Activated CD4-positive, alpha-beta T cell treated with anti-CD3 and anti-CD28 coated beads, Interleukin-2, amount 50 U/mL, for 16 hours (primary cell): ENCODE measurements at places on chromosomes 5 and 9.

DNA sequence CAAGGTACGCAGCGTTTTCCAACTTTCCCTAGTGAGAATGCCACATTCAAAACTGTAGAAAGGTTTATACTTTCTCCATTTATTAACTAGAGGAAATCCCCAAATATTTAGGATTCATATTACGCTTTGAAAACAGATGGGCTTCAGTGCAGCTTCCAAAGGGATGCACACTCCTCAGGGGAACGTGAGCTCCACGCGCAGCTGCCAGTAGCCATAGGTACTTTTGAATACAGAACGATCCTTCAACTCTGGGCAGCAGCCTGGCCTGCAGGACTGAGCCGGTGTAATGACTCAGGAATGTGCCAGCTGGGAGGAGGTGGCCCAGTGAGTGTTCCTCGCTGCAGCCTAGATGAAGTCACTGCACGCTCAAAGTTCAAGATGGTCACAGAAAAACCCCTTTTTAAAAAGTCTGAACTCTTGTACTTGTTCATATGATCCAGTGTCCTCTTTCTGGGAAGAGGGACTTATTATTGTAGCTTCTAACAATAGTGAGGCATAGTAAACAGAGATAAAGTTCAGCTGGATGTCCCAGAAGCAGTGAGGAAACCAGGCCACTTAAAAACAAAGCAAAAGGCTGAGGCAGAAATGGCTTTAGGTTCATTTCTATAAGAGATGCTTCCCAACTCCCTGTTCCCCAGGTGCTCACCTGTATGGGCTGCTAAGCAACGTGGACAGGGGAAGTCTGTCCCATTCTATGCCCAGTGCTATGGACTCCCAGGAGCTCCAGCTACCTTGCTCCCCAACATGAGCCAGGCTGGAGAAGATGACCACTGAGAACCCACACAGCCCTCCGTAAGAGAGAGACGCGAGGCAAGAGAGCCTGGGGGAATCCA is 130.0 kb downstream of the LHFPL2 start:
- DNase-seq: no peak

DNA sequence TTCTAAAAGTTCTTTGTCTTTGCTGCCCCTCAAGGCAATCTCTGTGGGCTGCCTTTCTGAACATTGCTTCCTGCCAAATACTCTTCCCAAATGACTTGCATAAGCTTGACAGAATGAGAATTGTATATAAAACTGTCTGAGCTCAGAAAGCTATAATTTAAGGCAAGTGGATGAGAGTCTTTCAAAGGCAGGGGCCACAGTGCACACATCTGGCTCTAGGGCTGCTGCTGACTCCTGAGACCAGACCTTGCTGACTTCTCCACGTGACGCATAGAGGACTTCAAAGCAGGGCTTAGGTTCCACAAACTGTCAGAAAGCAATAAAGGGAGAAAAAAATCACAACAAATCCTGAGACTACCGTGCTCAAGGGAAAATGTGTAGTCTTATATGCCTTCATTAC is 79.4 kb upstream of the DIRAS2 start:
- DNase-seq: no peak

DNA sequence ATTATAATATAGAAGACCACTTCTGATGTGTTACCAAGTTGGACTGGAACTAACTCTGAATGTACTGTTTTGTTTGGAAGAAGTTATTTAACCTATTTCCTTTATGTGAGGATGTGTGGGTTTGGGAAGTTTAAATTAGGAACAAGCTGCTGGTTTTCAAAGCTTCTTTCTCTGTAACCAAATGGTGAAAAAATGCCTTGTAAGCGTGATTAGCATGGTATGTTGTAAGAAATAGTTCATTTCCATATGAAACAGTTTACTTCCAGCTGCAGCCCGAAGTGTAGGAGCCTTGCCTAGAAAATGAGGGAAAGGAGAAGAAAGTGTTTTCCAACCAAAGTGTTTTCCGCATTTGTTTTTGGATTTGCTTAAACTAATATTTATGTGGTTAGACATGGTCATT is 36.0 kb downstream of the TTC1 start:
- DNase-seq: no peak

DNA sequence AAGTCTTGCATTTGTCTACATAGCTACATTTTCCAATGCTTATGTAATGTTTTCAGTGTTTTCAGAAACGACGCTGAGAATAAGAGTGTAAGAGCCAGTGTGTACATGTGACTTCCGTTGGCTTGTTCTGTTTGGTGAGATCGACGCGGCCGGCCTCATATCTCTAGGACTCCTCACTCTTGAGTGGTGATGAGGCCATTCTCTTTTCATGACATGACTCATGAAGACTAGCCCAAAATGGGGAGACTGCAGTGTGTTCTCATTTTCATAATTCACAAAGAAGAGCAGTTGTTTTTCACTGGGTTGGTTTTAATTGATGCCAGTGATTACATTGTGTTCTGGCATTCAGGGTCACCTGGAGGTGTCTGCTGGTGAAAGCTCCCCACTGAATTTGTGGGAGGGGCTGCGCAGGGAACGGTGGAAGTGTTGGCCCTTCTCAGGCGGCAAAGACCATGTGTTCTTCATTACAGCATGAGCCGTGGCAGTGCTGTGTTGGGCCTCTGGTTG is 131.5 kb upstream of the OTULINL start:
- DNase-seq: peak; percentile 40

- no peak for DNase-seq
These were observed 686.7 kb downstream of the CDH18 start for GRCh38 chr5:19301271-19301670.

- peak; percentile 52 for DNase-seq
These were observed 16.8 kb downstream of the SCAMP1 start for GRCh38 chr5:78377056-78377717.

GRCh38 chr5:66529704-66530103 is 66.5 kb upstream of the MAST4 start:
- DNase-seq: no peak

GRCh38 chr5:32869216-32869615 is 158.1 kb downstream of the NPR3 start:
- DNase-seq: no peak

GRCh38 chr5:190366-191035 is 794 bp upstream of the LRRC14B start:
- no peak for DNase-seq

DNA sequence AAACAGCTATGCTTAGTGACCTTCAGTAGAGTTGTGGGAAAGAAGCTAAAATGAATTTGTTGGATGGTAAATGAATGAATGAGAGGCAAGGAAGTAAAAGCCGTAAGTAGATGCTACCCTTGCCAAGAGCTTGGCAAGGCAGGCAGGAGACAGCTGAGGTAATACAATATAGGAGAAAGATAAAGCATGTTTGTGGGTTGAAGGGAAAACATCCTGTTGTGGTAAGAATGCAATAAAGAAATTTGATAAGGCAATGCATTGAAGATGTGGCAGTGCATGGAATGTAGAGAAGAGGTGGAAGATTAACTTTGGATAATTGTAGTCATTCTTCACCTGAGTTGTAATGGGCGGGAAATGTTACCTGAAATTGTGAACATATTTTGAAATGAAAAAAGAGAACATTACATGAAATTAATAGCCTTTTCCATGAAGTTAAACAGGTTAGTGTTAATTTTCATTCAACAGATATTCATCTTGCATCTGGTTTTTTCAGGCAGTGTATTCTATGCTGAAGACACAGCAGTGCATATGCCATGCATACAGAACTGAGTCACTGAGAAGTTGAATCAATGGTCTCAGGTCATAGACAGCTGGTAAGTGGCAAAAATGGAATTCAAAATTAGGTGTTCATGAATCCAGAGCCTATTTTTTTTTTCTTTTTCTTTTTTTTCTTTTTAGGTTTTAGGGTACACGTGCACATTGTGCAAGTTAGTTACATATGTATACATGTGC is 43.4 kb upstream of the SPINK5 start:
- DNase-seq: no peak

DNA sequence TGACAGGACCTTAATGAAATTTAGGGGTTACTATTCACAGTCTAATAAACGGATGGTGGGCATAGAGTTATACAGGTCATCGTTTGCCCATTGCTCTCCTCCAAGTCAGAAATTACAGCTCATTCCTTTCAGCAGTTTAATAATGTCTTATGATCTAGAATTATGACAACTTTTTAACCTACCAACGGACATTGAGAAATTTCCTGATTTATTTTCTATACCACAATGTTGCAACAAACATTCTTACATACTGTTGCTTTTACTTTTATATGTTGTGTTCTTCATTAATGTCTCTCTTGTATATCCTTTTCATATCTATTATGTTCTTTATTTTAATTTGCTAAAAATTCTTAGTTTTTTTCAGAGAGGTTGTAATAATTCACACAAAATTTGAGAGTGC is 152.8 kb upstream of the PRLR start:
- DNase-seq: no peak

DNA sequence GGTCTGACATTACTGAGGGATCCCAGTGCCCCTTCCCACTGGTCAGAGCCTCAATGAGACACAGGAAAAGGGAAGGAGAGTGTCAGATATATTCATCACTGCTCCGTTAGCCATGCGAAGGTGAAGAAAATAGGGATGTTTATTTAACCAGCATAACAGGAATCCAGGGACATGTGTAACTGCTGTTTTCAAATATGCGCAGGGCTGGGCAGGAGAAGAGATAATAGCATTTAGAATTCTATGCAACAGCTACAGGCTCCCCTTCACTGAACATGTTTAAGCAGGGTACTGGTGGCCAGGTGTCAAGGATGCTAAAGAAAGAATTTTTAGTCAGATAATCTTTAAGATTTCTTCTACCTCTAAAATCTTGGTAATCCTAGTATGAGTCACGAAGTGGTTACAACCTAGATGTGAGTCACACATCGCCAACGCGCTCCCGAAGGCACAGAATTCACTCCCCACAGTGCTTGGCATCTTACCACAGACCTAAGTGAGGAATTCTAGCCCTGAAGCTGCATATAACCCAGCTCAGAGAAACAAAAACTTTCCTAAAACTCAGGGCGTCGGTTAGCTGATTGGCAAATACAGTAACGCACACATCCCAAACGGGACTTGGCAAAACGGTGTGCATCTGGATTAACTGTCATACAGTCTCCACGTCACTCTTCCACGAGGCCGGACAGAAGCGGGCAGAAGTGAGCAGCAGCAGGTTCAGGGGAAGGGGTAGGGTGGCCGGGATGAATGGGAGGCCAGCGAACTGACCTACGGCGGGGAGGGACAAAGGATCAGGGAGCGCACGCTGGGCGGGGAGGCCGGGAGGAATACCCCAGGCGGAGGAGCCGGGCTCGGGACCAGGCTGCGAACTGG is 1.1 kb downstream of the CTNNAL1 start:
- peak; percentile 73 for DNase-seq

GRCh38 chr9:69569738-69570451 is 102.3 kb downstream of the APBA1 start:
- DNase-seq: no peak

DNA sequence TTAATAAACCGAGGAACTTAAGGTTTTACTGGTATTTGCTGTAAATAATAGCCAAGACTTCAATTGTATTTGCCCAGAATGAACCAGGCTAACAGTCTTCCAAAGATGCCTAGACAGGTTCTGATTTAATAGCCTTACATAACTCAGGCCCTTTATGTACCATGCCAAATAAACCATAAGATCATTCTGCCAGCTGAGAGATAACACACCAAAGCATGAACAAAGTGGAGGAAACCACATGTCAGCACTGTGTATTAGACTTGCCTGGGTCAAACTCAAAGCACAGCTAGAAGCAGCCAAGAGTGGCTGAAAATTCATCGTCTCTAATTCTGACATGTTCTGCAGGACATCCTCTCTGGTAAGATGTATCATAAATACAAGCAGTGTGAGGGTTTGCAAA is 319.3 kb upstream of the ZNF608 start:
- DNase-seq: no peak

DNA sequence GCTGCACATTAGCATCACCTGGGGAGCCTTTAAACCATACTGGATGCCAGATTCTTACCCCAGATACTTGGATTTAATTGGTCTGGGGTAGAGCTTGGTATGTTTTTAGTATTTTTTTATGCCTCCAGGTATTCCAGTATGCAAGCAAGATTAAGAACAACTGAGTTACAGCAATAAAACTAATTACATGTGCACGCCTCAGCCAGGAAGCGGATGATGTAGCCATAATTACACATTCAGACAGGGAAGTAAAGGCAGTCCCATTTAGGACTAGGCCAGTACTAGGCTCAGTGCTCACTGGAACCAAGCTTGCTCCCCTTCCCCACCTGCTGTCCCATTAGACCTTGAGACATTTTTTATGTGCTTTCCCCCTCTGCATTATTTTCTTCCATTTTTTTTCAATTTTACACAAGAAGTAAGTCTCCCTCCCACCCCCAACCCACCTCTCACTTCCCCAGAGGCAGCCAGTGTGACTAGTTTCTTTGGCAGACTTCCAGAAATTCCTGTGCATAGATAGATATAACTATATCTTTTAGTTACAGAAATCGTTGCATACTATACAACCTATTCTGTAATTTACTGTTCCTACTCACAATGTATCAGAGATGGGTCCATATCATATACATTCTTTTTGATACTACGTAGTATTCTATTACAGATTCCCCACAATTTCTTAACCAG is 7.1 kb upstream of the GNAQ start:
- DNase-seq: no peak

DNA sequence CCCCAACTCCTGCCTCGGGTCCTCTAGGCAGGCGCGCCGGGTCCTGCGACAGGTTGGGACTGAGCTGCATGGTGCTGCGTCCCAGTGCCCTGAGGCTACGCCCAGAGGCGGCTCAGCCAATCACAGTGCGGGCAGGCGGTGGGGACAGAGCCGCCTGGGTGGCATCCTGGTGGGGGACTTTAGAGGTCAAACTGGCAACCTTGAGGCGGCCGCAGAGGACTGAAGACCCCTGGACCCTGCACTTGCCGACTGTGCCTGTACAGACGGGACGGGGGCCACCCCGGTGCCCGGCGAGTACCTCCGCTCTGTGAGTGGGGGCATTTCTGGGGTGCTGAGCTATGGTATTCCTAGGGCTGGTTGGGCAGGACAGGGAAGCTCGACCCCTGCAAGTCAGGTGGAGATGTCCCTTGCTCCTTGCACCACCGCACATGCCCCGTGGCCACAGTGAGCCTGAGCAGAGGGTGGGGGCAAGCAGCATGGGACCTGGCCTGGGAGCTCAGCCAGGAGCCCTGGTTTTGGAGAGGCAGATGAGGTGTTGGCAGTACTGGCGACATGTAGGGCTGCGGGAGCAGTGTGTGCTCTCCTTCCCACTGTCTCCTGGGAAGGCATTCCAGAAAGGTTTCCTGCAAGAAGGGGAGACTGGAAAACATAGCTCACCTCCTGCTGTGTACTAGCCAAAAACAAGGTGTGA is 45.5 kb downstream of the CTSL start:
- no peak for DNase-seq

- DNase-seq: peak; percentile 30
These were observed 37.4 kb downstream of the CPEB4 start for GRCh38 chr5:173925449-173926071.

- no peak for DNase-seq
These were observed 15.1 kb downstream of the SLCO6A1 start for GRCh38 chr5:102483736-102484135.
